RWPE2 (cell line): ENCODE measurements at places on chromosomes 1 and 21.

DNA sequence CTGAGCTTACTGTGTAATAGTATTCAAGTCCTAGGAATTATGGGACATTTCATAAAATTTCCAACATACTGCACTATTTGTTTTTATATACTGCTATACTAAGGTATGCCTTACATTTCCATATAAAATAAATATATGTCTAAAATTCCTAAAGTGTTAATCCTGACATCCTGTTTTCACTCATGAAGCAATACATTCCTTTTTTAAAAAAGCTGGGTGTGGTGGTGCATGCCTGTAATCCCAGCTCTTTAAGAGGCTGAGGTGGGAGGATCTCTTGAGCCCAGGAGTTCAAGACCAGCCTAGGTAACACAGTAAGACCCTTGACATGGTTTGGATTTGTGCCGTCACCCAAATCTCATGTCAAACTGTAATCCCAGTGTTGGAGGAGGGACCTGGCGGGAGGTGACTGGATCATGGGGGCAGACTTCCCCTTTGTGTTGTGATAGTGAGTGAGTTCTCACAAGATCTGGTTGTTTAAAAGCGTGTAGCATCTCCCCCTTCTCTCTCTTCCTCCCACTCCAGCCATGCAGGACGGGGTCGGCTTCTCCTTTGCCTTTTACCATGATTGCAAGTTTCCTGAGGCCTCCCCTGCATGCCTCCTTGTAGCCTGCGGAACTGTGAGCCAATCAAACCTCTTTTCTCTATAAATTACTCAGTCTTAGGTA is 5.8 kb downstream of the CDC42BPA start:
- no peak for DNase-seq

GRCh38 chr1:14062669-14063068 is 362.7 kb downstream of the PRDM2 start:
- DNase-seq: no peak

DNA sequence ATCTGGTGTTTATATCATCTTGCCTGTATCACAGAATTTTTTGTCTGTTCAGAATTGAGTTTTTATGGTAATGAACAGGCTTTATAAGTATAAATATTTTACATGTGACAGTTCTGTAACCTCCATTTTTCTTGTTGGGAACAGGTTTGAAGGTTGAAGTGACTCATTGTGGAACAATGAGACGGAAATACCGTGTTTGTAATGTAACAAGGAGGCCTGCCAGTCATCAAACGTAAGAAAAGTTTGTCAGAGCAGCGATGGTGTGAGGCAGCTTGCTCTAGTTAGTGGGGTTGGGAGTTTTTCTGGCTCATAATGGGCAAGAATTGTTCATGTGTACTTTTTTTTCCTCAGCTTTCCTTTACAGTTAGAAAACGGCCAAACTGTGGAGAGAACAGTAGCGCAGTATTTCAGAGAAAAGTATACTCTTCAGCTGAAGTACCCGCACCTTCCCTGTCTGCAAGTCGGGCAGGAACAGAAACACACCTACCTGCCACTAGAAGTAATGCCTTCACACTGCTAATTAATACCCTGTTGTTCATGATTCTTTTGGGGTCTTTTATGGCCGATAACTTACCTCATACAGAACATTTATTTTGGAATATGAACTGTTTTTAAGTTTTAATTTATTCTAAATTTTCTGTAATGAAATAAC is 75.2 kb upstream of the TEKT2 start:
- no peak for DNase-seq

GRCh38 chr1:236400061-236400603 is 6.0 kb downstream of the EDARADD start:
- DNase-seq: no peak

DNA sequence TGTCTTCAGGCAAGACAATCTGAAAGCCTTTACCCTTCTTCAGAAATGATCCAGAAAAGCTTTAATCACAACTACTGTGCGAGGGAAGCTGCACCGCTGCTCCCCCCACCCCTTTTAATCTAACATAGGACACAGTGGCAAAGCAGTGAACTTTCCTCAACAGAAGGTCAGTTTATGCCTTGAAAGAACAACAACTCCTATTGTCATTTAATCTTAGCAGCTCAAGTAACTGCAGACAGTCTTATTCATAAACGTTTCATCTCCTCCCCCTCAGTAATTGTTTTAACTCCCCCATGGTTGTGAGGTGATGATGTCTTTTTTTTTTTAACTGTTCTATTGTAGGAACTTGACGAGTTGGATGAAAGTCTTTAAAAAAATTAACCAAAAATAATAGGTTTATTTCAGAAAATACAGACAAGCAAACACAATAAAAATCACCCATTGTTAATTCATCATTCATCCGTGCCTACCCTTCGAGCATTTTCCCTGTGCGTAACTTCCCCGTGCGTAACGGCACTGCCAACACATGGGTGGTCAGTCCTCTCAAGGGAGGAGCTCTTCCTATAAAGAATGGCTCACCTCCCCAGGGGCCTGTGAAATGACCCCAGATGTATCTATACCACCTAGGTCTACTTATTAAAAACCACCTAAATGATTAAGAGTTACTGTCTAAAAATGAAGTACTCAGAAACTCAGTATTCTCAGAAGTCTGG is 3.3 kb upstream of the ADAR start:
- no peak for DNase-seq

GRCh38 chr1:50416553-50417453 is 6.4 kb downstream of the DMRTA2 start:
- no peak for DNase-seq

DNA sequence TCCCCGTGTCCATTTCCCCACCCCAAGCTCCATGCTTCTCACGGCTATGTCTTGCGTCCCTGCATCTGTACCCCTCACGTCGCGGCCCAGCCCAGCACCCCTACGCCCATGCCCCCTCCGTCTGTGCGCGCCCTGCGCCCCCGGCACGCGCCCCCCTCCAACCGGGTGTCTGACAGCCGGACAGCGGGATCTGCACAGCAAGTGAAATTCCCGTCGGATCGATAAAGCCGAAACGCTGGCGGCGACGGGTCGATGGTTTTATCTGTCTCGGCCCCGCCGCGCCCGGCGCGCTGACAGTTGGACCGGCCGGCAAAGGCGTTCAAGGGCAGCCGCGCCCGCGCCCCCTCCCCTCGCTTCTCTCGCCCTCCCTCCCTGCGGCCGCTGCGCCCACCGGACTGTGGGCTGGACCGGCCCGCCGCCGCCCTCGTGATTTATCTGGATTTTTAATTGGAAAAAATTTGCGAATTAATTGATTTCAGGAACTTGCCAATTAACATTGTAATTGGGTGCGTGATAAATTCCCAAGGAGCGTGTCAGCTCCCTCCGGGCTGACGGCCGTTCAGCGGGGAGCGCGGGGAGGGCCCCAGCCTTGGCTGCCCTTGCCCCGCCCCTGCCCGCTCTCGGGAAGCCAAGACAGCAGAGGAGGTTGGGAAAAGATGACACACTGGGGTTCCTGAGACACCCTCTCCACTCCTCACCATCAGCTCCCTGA is 57.1 kb downstream of the TMEM53 start:
- no peak for DNase-seq

GRCh38 chr1:165960881-165961280 is 133.5 kb downstream of the UCK2 start:
- DNase-seq: no peak

- no peak for DNase-seq
Observed at GRCh38 chr1:12082988-12083387, 19.9 kb downstream of the TNFRSF8 start.

GRCh38 chr1:53393325-53393792 is 65.5 kb upstream of the LRP8 start:
- no peak for DNase-seq

GRCh38 chr1:21344098-21344749 is 54.0 kb upstream of the ECE1 start:
- no peak for DNase-seq

- no peak for DNase-seq
Observed at GRCh38 chr1:202649553-202650392, 60.5 kb downstream of the SYT2 start.

DNA sequence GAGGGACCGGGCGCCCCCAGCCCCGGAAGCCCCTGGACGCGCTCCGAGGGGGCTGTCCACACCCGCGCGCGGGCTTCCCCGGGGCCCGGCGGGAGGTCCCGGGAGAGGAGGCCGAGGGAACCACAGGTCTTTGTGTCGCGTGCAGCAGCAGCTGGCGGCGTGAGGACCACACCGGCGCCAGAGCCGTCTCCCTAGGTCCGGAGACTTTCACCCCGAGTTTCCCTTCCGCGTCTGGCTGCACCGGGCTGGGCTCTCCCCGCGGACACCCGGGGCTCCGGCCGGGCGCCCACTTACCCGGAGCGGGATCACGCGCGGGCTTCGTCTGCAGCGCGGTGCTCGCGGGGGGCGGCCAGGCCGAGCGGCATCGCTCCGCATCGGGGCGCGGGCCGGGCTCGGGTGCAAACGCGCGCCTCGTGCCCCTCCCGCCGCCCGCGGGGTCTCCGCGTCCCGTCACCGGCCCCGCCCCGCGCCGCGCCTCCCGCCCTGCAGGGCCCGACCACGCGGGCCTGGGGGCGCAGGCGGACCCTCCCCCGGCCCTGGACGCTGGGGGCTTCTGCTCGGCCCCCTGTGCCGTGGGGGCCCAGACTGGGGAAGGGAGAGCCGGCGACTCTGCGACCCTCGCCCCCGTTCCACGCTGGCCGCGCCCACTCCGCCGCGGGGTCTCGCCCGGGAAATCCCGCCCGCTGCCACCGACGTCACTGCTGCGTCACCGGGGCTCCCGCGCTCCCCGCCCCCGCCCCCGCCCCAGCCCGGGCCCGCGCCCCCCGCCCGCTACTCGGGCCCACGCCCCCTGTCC is at the start of gene GNG4:
Gene GNG4, minus strand, starts transcription at position 417 of the 796 bp plus-strand sequence. CDS start 65,946 bp downstream, outside the sequence.
- DNase-seq: no peak

- no peak for DNase-seq
Observed at GRCh38 chr21:34671891-34672290, 3.1 kb downstream of the CLIC6 start.

DNA sequence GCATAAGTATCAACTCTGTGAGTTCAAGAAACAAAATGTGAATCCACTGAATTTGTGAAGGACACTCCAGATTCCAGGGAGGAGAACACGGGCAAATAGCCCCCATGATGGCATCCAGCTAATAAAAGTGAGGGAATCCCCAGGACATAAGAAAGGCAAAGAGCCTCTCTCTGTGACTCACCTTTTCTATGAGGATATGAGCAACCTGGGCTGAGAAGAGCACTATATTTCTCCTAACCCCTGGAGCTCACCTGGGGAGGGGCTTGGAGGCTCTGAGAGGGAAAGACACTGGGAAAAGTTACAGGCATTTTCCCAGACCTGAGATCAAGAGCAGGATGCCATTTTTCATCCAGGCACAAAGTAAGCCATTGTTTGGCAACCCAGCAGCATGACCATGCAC is 1298.8 kb downstream of the PLA2G4A start:
- DNase-seq: no peak

DNA sequence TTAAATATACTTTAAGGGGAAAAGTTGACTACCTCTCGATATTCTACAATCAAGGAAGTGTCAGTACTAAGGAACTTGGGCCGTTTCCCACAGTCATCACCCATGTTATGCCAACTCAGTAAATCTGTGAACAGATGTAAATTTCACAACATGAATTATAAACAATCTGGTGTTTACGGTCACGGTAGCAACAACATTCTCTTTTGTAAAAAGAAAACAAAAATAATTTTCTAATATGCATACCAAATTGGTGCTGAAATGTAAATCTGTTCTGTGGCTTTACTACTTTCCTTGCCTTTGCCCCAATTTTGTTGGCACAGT is 1.2 kb downstream of the SH3GLB1 start:
- no peak for DNase-seq

- DNase-seq: no peak
Observed at GRCh38 chr1:56378341-56379070, 200.9 kb downstream of the PLPP3 start.

- no peak for DNase-seq
Observed at GRCh38 chr1:207918011-207918410, 7.1 kb upstream of the CD34 start.

GRCh38 chr1:28070725-28071593 is 17.5 kb downstream of the EYA3 start:
- no peak for DNase-seq

GRCh38 chr1:100896481-100896982 is 642 bp downstream of the SLC30A7 start:
- no peak for DNase-seq

- DNase-seq: no peak
Observed at GRCh38 chr1:27577504-27578188, 26.3 kb downstream of the AHDC1 start.

DNA sequence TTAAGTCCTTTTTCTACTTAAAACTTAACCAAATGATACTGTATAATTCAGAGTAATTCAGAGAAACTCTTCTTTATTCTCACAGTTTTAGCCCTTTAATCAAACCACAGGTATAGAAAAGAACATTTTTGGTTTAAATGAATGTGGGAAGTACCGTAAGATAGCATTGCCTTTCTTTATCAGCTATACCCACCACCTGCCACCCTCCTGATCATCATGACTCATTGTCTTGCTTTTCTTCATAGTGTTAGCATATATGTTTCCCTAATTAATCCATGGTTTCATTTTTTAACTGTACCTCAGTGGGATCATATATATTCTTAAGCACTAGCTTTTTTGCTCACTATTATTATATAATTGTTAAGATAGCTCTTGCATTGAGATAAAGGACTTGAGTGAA is 27.5 kb upstream of the ANGPTL1 start:
- no peak for DNase-seq

DNA sequence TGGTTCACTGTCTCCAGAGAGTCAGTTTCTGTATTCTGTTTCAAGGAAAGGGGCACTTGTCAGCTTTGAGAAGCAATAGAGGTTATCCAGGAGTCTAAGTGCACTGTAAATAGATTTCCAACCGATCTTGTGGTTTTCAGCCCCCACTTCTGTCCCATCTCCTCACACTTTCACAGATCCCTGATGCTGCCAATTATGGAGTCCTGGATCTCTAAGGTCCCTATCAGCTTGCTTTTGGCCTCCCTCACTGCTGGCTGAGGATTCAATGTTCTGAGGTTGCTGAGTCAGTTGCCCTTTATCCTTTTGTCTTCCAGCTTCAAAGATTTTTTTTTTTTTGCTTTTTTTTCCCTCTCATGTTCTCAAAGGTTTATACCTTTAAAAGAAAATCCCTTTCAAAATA is 98.4 kb downstream of the DIRAS3 start:
- DNase-seq: no peak

GRCh38 chr1:198986442-198986841 is 347.6 kb downstream of the PTPRC start:
- no peak for DNase-seq

DNA sequence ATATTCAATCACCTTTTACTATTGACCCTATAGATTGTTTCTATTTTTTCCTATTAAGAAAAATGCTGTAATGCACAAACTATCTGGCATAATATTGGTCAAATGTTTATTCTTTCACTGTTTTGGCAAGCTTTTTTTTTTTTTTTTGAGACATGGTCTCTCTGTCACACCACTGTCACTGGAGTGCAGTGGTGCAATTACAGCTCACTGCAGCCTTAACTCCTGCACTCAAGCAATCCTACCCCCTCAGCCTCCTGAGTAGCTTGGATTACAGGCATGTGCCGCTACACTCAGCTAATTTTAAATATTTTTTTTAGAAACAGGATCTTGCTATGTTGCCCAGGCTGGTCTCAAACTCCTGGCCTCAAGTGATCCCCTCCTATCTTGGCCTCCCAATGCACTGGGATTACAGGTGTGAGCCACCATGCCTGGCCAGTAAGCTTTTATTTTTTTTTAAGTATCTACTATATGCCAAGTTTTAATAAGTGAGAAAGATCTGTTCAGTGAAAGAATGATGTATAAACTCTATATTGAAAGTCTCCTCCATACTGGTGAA is 3.4 kb downstream of the CDC7 start:
- DNase-seq: no peak
